ENCODE measurements at places on chromosomes 13 and 19.

- no peak for DNase-seq
Measured at GRCh38 chr13:112943309-112944125, 25.5 kb upstream of the MCF2L start.

GRCh38 chr19:7214324-7215089 lies 79.7 kb downstream of the INSR start:
- DNase-seq, result no peak

- no peak for DNase-seq
Measured at GRCh38 chr13:112838842-112839117, 130.2 kb upstream of the MCF2L start.

- DNase-seq, result no peak
Measured at GRCh38 chr19:46451352-46451751, 20.0 kb downstream of the PNMA8A start.

- DNase-seq, result peak; percentile 19
Measured at GRCh38 chr19:35828692-35829301, 16.2 kb upstream of the PRODH2 start.

GRCh38 chr19:45638930-45639729 lies at the start of gene EML2:
EML2 (minus strand) TSS chr19:45639397; CDS start chr19:45639376, 21 bp downstream.
- DNase-seq, result no peak

DNA sequence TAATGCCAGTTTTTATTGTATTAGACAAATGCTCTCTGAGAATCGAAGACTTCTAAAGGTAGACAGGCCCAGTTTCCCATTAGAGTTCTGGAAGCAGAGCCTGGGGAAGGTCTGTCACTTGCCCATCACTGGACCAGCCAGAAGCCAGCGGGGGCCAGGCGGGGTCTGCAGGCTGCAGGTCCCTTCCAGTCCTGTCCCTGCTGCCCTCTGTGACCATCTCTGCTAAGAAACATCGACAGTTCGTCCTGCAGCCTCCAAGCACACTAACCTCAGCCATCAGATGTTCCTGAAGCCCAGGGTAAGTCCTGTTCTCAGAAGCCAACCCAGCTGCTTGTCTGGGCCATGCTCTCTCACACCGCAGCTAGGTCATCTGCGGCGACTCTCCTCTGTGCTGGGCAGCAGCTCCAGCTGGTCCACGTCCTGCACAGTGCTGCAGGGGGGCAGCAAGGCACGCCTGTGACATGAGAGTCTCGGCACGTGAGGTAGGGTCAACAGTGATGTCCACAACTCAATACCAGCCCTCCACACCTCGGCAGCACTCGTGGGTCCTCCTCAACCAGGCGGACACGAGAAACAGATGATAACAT lies 2.9 kb upstream of the ADPRHL1 start:
- no peak for DNase-seq

GRCh38 chr19:8097681-8098567 lies 45.4 kb downstream of the CCL25 start:
- no peak for DNase-seq

DNA sequence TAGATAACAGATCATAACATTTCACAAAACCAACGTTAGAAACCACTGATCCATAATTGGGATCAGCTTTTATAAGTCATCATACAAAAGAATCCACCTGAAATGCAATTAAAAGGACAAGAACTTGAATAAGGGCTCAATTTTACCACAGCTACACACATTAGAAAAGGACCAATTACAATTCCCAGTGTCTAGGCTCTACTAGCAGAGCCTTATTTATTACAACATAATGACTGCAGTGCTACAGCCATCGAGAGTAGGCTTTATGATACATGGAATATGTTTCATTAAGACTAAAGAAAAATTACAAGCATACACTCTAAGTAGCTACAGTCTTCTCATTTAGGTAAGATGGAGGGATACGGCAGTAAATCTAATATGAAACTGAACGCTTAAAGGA lies 2.9 kb downstream of the RBM26 start:
- no peak for DNase-seq

DNA sequence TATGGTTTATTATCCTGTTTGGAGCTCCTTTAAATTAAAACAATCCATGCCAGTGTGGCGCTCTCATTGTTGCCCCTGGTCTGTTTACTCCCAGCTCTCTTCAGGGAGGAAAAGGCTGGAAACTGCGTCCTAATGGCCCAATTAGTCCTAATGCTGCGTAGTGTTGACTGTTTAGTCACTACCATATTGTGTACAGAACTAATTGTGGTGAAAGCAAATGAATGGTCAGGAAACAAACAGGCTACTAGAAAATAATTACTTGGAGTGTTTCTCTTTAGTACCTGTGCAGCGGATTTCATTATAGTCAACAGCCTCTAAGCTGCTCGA lies 54.5 kb upstream of the MTIF3 start:
- DNase-seq, result no peak

- no peak for DNase-seq
Measured at GRCh38 chr13:80782441-80782840, 441.5 kb upstream of the SPRY2 start.

DNA sequence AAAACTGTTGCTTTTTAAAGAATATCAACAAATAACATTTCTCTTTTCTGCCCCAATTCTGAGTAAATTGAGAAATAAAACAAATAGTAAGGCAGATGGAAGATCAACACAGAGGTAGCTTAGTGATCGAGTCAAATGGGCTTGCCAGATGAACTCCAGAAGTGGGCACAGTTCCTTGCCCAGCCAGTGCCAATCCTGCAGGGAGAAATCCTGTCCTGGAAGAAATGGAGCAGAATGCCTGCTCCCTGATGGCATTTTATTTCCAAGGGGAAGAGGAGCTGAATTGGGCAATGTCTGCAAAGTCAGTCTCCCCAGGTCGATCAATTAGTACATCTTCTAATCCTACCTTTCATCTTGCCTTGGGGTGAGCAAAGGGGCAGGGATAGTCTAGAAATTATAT lies 225.3 kb downstream of the NHLRC3 start:
- no peak for DNase-seq

DNA sequence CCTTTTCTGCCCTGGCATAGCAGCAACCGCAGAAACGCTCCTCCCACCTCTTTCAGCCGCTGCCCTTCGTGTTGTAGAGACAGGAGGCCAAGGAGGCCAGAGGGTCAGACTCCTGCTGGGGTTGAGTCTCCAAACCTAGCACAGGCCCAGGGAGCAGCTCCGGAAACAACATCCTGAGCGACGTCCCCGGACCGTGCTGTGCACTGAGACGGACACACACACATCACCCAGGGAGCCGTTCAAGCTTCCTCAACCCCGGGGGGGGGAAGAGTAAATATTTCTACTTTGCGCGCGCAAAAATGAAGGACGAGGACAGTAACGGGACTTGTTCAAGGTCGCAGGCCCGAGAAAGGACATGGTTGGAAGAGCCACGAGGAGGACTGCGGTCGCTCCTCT lies 657 bp downstream of the ZNF550 start:
- no peak for DNase-seq

DNA sequence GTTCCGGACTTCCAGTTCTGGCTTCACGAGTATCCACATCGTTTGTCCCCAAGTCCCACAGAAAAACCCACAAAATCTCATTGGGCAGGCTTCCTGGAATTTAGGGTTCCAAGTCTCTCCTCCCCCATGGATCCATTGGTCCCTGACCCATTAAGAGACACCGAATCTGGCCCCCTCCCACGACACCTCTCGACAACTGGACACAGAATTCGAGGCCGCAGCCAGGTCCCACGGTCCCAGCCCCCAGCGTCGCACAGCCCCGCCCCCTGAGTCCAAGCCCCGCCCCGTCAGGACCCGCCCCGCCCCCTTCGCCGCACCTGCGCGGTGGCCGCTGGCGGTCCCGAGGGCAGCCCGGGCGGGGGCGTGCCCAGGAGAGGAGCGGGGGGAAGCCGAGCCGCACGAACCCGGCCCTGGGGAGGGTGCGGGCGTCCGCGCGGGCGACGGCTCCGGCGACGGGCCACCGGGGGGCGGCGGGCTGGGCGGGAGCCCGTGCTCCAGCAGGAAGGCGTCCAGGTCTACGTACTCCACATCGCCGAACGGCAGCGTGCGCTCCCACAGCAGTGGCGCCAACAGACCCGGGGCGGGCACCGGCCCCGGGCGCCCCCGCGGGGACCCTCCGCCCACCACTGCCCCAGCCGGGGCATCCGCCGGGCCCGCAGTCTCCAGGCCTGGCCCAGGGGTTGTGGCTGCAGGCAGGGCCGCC lies 1.8 kb downstream of the DBP start:
- peak; percentile 59 for DNase-seq

DNA sequence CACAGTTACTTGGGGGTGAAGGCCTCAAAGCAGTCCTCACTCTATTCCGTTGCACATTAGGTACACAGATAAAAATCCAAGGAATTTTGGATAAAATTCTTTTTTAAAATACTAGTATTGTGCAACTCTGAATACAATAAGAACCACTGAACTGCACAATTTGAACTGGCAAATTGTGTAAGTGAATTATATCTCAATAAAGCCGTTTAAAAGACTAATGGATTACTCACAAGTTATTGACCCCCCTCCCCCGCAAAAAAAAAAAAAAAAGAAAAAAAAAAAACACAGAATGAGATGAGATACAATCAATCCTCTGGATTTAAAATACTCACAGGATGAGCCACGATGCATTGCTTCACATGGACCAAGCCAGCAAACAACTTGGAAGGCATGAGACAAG lies 86.4 kb downstream of the CRYL1 start:
- no peak for DNase-seq

DNA sequence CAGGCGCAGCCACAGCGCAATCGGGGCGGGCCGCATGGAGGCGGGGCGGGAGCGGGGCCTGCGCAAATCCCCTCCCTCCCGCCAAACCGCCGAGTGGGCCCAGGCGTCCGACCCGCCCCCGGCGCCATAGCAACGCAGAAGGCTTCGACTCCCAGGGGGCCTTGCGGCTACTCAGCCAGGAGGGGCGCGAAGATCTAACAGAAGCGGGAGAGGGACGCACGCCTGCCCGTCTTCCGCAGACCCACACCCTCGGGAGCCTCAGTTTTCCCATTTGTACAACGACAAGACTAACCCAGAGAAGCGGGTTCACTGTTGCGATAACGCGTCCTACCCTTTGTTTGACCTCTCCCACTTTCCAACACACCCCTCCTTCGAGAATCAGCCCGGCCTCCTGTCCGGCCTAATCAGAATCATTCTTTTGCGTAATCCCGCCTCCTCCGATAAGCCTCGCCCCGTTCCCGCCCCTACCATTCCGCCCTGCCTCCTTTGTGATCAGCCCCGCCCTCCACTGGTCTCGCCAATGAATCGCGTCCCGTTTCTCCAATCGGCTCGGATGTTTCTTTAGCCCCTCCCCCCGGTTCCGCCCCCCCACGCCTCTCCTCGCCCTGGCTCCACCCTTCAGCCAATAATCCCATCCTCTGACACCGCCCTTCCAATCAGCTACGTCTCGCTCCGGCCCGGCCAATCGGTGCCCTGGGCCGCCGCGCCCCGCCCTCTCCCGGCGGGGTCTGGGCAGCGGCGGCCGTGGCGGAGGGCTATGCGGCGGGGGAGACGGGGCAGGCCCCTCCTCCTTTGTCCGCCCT lies at the start of gene PCSK4:
TSS of gene PCSK4 (minus strand) at position 40 of the 803 bp plus-strand sequence. CDS start at position 36, 4 bp downstream.
- peak; percentile 97 for DNase-seq

DNA sequence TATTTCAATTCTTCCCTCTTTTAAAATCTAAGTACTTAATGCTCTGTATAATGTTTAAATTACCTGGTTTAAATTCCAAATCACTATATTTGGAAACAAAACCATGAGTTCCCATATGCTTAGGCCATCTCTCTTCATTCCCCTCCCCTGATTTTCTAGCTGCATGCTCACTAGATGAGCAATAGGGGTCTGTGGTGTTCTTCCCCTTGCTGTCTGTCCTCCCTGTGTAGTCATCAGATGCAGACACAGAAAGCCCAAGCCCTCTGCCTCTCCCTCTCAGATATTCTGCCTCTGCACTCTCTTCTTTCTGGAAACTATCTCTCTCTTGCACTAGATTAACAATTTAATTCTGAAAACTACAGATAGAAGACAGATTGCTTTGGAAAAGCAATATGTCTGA lies 1730.2 kb downstream of the OLFM4 start:
- no peak for DNase-seq

DNA sequence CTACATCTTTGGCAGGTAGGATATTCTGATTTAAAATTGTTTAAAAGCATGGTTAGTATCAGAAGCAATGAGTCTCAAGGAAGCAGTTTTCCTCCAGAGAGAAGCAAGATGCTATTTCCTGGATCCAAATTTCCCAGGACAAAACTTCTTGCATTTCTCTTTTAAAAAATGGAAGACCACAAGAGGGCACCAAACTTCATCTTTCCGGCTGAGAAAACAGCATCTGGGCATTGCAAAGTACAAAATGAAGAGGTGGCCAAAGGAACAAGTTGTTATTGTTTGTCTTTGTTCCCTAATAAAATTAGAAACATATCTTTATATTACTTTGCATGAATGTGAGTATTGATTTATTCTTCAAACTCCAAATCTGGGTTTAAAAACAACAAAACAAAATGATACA lies 60.0 kb upstream of the LRCH1 start:
- DNase-seq, result no peak

DNA sequence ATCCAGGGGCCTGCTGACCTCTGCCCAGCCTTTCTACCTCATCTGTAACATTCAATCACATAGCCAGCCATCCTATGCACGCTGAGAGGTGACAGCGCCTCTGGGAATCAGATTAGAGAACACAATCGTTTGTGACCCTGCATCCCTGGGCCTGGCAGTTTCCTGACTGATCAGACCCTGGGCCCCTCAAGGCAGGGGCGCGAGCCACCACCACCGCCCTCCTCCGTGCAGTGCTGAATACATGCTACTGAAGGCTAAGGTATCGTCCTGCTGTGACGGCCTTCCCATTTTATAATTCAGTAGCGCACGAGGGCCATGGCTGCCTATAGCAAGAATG lies 1.3 kb downstream of the TMTC4 start:
- no peak for DNase-seq

- no peak for DNase-seq
Measured at GRCh38 chr13:112729408-112729807, 39.6 kb downstream of the ATP11A start.

- DNase-seq, result no peak
Measured at GRCh38 chr19:12800923-12801465, 606 bp downstream of the PRDX2 start.

DNA sequence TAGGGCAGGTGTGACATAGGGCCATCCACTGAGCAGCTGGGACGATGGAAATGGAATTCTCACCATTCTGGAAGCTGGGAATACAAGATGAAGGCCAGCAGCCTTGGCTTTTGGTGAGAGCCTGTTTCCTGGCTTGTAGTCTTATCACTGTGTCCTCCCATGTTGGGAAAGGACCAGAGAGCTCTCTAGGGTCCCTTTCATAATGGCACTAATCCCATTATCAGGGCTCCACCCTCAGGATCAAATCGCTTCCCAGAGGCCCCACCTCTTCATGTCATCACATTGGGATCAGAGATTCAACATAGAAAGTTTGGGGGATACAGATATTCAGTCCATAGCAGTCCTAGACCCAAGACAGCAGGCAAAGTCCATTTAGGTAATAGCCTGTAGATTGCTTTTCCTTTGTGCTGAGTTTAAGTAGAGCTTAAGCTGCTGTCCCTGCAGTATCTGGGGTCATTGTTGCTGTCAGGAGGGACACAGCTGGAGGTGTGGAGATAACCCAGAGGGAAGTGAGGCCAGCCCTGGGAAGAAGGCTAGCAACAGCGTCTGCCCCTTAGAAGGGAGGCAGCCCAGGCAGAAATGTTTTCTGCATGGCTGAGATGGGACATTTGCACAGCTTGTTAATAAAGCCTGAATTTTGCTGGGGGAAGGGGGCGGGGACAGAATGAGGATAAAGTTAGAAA lies 136.5 kb upstream of the GPR12 start:
- no peak for DNase-seq

- no peak for DNase-seq
Measured at GRCh38 chr13:79775830-79776229, 294.9 kb downstream of the NDFIP2 start.
